Calu3 (cell line): ENCODE measurements at places on chromosomes 12 and 14. TPM values are rescaled to one million over a fixed set of nuclear protein-coding genes. Genes with fewer than 3 reads are reported as not detected.

DNA sequence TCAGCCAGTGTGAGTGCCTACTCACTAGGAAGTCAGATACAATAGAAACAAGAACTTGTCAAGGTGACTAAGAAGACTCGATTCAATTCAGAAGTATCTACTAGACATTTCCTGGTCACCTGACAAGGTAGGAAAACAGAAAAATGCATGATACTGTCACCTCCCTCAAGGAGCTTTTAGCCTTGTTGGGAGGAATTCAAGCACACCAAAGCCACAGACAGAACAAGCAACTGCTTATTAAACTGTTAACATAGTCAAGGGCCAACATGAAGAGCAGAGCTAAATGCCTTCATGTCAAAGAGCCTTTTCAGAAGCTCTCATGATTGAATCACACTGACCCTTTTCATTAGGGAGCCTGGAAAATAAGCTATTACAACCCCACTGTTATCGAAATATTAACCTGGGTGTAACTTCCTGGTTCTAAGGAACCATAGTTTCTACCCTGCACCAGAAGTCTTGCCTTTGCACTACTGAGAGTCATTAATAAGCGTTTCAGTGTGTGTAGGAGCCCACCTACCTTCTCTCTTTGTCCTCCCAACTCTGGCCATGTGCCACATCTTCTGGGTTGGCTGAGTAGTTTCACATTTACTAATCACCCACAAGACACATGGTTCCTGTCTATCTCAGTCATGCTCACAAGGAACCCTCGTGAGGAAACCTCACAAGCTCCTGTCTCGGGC lies 31.0 kb upstream of the LGALS3 start:
- H3K27ac ChIP-seq: peak overlapping the region; percentile 93
- peak; percentile 37 for DNase-seq
- peak overlapping the region; percentile 16 for H3K4me3 ChIP-seq
- peaks cover 26% of the 10 kb centered on the region for H3K36me3 ChIP-seq
- peaks cover 49% of the 10 kb centered on the region for H3K4me1 ChIP-seq
- H3K27me3 ChIP-seq: no peaks in the 10 kb centered on the region

- DNase-seq: peak; percentile 52
- H3K4me1 ChIP-seq: peaks cover 63% of the 10 kb centered on the region
- H3K27ac ChIP-seq: peak overlapping the region; percentile 89
- H3K4me3 ChIP-seq: peak overlapping the region; percentile 70
- no peaks in the 10 kb centered on the region for H3K27me3 ChIP-seq
- peaks cover 35% of the 10 kb centered on the region for H3K36me3 ChIP-seq
Measured at GRCh38 chr14:64715628-64716412, 11.6 kb downstream of the PLEKHG3 start.

- H3K4me1 ChIP-seq: no peaks in the 10 kb centered on the region
- peaks cover 85% of the 10 kb centered on the region for H3K27me3 ChIP-seq
- no peaks in the 10 kb centered on the region for H3K36me3 ChIP-seq
- DNase-seq: no peak
- H3K4me3 ChIP-seq: no peak overlapping the region
Measured at GRCh38 chr14:22487941-22488340, 101.1 kb downstream of the DAD1 start.

DNA sequence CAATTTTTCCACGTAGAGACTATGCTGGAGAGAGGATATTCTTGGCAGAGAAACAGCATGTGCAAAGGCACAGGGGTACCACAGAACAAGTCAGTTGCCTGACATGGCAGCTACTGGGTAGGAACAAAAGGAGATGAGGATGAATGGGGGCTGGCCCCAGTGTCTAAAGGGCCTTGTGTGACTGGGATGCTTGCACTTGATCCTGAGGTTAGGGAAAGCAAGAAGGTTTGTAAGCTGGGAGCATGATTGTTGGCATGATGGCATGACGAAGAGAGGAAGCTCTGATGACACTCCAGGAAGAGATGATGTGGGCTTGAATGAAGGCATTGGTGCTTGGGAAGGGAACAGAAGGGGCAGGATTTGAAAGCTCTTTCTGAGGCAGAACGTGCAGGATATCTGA lies 139.1 kb downstream of the ZFP36L1 start:
- H3K4me1 ChIP-seq: peaks cover 9% of the 10 kb centered on the region
- no peak overlapping the region for H3K4me3 ChIP-seq
- no peak for DNase-seq
- H3K27ac ChIP-seq: no peak overlapping the region
- H3K27me3 ChIP-seq: no peaks in the 10 kb centered on the region
- H3K36me3 ChIP-seq: no peaks in the 10 kb centered on the region

DNA sequence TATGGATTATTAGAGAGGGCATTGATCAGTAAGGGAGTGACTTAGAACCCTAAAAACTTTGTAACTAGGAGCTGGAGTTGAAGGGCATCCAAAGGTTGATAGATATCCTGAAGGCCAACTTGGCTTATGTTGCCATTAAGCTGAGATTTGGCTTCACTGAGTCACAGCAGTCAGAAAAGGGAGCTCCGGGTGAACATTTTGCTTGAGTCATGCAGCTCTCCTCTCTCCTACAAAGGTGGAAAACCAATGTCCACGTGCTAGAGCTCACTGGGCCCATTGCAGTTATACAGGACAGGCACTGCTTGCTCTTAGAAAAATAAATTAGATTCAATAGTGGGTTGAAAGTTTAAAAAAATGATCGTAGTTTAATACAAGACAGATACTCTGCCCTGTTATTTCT lies 87.3 kb upstream of the LRIG3 start:
- no peaks in the 10 kb centered on the region for H3K36me3 ChIP-seq
- no peaks in the 10 kb centered on the region for H3K27me3 ChIP-seq
- no peak for DNase-seq
- no peak overlapping the region for H3K27ac ChIP-seq
- H3K4me1 ChIP-seq: no peaks in the 10 kb centered on the region

GRCh38 chr12:89700191-89700810 lies 8.3 kb downstream of the ATP2B1 start:
- H3K4me1 ChIP-seq: peaks cover 74% of the 10 kb centered on the region
- H3K27ac ChIP-seq: no peak overlapping the region
- no peak for DNase-seq
- no peak overlapping the region for H3K4me3 ChIP-seq

DNA sequence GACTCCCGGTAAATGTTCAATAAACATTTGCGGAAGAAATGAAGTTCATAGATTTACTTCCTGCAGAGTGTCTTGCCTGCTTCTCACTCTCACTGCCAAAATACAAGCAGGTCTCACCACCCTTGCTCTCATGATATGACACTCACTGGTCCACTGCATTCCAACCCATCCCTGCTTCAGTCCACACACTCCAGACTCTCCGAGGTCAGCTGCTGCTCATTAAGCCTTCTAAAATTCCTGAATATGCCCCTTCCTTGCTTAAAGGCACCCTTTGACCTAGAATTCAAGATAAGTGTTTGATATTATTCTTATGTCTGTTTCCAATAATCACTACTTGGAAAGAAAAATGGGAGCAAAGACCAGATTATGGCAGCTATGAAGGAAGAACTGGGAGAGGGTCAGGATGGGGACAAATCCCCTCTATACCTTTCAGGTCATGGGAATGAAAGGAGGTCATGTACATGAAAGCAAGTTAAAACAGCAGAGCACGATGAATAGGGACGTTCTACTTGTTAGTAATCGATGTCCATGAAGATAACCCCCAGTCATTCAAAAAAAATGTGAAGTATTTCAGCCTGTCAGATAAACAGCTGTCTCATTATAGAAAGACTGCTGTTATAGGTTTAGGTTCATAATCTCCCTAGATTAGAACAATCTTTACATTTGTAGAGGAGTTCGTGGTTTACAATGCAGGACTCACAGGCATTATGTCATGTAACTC lies 10.5 kb upstream of the NID2 start:
- H3K27me3 ChIP-seq: peaks cover 12% of the 10 kb centered on the region
- H3K4me1 ChIP-seq: peaks cover 32% of the 10 kb centered on the region
- H3K36me3 ChIP-seq: no peaks in the 10 kb centered on the region
- no peak for DNase-seq
- H3K27ac ChIP-seq: no peak overlapping the region
- no peak overlapping the region for H3K4me3 ChIP-seq

- DNase-seq: peak; percentile 17
- H3K27ac ChIP-seq: peak overlapping the region; percentile 92
- peaks cover 45% of the 10 kb centered on the region for H3K36me3 ChIP-seq
- peaks cover 37% of the 10 kb centered on the region for H3K4me1 ChIP-seq
- no peaks in the 10 kb centered on the region for H3K27me3 ChIP-seq
Measured at GRCh38 chr12:96195845-96196451, 1.8 kb downstream of the ELK3 start.

DNA sequence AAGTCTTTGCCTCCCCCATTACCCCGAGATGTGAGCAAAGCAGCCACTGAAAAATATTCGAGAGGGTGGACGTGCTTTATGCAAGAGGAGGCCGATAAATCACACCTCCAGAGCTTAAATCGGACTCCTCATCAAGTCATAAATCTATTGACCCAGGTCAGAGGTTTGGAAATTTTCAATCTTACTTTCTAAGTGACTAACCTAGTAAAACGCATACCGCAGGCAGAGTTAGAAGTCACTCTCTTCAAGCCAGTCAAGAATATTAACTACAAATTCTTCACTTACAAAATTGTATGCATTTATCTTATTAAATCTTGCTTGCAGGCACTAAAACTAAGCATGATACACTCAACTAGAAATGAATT lies 34.9 kb downstream of the GPHB5 start:
- no peaks in the 10 kb centered on the region for H3K27me3 ChIP-seq
- H3K27ac ChIP-seq: no peak overlapping the region
- no peaks in the 10 kb centered on the region for H3K36me3 ChIP-seq
- no peak overlapping the region for H3K4me3 ChIP-seq
- H3K4me1 ChIP-seq: no peaks in the 10 kb centered on the region
- DNase-seq: no peak

KLRG1 gene
- total RNA-seq: 0.38 and 0.66 TPM in 2 replicates

GUCY2C gene
- total RNA-seq: not detected in 2 replicates

MGAT4C gene
- not detected in 2 replicates for total RNA-seq

ENDOU gene
- 0.42 TPM in 1 of 2 replicates, not detected in the other for total RNA-seq

DPY19L2 gene
- 9.2 and 10.1 TPM in 2 replicates for total RNA-seq

TOMM20L gene
- not detected in 2 replicates for total RNA-seq

OTUB2 gene
- total RNA-seq: 15.3 and 22.2 TPM in 2 replicates
